Lower lobe of right lung (tissue), 2 donors: ENCODE measurements at places on chromosomes 1 and 21. TPM values are rescaled to one million over a fixed set of nuclear protein-coding genes. Genes with fewer than 3 reads are reported as not detected.

The GSTM5 gene
- 11.7 TPM for total RNA-seq

The EXO1 gene
- 1.4 TPM for total RNA-seq

The COL9A2 gene
- 7.6 TPM for total RNA-seq

The MTMR11 gene
- 20.4 TPM for total RNA-seq

The CFHR4 gene
- total RNA-seq, result not detected

The WNT2B gene
- total RNA-seq, result 11.8 TPM

The RIT1 gene
- 56.4 TPM for total RNA-seq

The RGS1 gene
- total RNA-seq, result 16.3 TPM

The DIO1 gene
- total RNA-seq, result not detected

The CLCA4 gene
- not detected for total RNA-seq

The OLFML2B gene
- total RNA-seq, result 19.1 TPM

The SH2D1B gene
- total RNA-seq, result 1.9 TPM

The SWT1 gene
- total RNA-seq, result 7.4 TPM

The KCNA2 gene
- total RNA-seq, result 0.77 TPM

The C1orf87 gene
- 7.4 TPM for total RNA-seq

The SNX7 gene
- total RNA-seq, result 15.2 TPM

The GFI1 gene
- total RNA-seq, result 3.3 TPM

The FNDC5 gene
- 0.65 TPM for total RNA-seq

The KRTAP11-1 gene
- not detected for total RNA-seq

The ARL8A gene
- 98.0 TPM for total RNA-seq

The MPL gene
- 0.65 TPM for total RNA-seq

The CTH gene
- 5.0 TPM for total RNA-seq

The TP53BP2 gene
- 59.1 TPM for total RNA-seq

The RNF186 gene
- total RNA-seq, result not detected

The BTG3 gene
- total RNA-seq, result 51.8 TPM

The NHLH1 gene
- 0.15 TPM for total RNA-seq

The PLA2G2F gene
- not detected for total RNA-seq

The ZFP69B gene
- 1.3 TPM for total RNA-seq

The SLAMF6 gene
- total RNA-seq, result 4.8 TPM

The CLDN14 gene
- not detected for total RNA-seq

The GBP6 gene
- total RNA-seq, result 0.68 TPM

The TPM3 gene
- 334 TPM for total RNA-seq

The CFAP107 gene
- total RNA-seq, result 2.9 TPM

The RIIAD1 gene
- not detected for total RNA-seq

The GNAT2 gene
- total RNA-seq, result not detected

The ZNF644 gene
- total RNA-seq, result 54.7 TPM

The IL20 gene
- not detected for total RNA-seq

The NCAM2 gene
- 8.8 TPM for total RNA-seq
